ENCODE measurements at places on chromosomes 2 and 18.

- DNase-seq, result no peak
Observed at GRCh38 chr2:39491653-39492052, 54.6 kb upstream of the MAP4K3 start.

DNA sequence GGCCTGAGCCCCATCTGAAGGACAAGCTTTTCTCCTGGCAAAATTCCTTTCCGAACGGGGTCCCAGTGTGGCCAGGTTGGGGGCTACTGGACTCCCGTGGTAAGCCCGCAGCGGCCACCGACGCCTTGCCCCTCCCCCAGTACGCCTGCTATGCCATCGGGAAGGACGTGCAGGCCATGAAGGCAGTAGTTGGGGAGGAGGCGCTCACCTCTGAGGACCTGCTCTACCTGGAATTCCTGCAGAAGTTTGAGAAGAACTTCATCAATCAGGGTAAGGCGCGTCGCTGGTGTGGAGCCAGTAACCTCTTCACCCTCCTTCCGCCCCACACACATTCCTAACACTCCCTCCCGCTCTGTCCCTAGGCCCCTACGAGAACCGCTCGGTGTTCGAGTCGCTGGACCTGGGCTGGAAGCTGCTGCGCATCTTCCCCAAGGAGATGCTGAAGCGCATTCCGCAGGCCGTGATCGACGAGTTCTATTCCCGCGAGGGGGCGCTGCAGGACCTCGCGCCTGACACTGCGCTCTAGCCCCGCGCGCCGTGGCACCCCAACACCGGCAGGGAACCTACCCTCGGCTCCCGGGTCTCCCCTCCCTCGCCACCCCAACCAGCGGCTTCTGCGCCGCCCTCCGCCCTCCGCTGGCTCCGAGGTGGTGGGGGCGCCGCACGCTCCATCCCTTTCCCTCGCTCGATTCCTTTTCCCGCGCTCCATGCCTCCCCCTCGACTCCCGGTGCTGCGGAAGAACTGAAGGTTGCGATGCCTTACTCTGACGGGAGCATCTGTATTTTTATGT is 13.6 kb upstream of the ANKRD53 start:
- peak; percentile 82 for DNase-seq

DNA sequence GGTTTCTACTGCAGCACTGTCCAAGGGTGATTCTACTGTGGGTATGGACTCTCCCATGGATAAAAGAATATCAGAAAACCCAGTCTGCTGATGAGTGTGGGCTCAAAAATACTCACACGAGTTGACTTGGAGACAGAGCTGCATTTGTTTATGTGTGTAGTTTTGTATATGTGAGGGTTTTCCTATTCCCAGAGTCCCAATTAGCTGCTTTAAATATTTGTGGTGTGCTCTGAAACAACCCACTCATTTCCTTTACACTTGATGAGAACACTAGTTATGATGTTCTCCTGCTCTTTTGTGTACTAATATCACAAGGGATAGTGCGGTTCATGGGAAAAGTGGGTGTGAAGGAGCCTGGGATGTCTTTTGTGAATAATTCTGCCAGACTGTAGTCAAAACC is 337.3 kb downstream of the PLCL1 start:
- DNase-seq, result no peak

DNA sequence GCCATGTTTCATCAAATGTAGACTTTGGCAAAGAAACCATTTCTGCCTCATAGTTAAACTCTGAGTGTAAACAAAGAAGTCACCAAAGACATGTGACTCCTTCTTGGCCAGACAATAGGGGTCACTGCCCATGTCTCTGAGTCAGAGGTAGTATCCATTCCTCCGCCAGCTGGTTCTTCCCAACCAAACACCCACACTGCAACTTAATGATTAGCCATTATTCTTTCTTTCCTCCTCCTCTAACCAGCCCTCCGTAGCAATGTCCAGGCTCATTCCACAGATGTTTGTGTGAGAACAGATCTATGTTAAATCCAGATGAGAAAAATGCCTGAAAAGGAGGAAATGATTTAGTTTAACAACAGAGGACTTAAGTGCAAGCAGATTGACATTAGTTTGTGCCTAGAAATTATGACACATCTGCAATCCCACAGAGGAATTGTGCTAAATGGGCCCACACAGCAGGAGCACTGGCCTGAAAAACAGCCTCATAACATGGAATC is 127.9 kb upstream of the SH3BP4 start:
- DNase-seq, result no peak

GRCh38 chr2:38260972-38261371 is 116.1 kb downstream of the ATL2 start:
- DNase-seq, result no peak

DNA sequence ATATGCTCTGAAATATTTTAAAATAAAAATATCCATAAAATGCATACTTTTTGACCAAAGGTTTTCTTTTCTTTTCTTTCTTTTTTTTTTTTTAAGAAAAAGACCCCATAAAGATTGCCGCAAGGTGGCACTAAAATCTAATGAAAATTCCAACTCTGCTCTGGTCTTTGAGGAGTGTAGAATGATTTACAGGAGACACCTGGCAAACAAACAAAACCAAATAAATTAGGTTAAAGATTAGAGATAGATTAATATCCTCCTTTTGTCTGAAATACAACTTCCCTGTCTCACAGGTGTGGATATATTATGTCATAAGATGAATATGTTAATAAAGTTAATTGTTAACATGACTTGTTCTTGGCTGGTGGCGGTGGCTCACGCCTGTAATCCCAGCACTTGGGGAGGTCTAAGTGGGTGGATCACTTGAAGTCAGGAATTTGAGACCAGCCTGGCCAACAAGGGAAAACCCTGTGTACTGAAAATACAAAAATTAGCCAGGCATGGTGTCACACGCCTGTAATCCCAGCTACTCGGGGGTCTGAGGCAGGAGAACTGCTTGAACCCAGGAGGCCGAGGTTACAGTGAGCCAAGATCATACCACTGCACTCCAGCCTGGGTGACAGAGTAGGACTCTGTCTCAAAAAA is 3.5 kb upstream of the RHOB start:
- peak; percentile 57 for DNase-seq

DNA sequence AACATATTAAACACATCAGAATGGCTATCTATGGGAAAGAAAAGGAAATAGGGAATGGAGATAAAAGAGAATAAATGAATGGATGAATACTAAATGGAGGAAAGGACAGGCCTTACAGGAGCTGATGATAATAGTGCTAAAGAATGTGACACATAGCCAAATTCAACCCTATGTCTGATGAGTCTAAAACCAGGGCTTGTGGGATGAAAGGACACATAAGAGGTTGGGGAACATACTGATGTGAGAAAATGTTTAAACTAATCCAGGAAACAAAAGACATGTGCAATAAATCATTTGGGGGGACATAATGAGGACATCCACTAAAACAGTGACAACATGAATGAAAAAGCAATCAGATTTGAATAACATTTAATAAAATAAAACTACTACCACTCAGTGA is 120.0 kb downstream of the DYM start:
- DNase-seq, result no peak

- no peak for DNase-seq
Observed at GRCh38 chr2:183232161-183232865, 108.1 kb downstream of the NUP35 start.

DNA sequence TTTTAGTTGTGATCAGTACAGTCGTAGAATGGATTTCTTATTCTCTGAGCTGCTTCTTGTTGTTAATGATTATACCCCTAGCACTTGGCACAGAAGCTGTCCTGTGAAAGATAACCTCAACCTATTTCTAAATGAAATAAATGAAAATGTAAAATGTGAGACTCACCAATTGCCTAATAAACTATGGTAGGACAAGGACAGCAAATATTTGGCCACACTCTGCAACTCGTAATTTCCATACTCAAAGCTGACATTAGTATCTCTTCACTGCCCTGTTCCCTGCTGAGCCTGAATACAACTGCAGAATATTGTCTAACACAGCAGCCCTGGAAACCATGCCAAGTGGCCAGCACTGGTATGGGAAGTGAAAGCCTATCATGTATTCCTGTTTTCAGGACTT is 34.5 kb downstream of the TMEM182 start:
- DNase-seq, result no peak
